GM18507 (cell line): ENCODE measurements at places on chromosomes 3 and 15.

DNA sequence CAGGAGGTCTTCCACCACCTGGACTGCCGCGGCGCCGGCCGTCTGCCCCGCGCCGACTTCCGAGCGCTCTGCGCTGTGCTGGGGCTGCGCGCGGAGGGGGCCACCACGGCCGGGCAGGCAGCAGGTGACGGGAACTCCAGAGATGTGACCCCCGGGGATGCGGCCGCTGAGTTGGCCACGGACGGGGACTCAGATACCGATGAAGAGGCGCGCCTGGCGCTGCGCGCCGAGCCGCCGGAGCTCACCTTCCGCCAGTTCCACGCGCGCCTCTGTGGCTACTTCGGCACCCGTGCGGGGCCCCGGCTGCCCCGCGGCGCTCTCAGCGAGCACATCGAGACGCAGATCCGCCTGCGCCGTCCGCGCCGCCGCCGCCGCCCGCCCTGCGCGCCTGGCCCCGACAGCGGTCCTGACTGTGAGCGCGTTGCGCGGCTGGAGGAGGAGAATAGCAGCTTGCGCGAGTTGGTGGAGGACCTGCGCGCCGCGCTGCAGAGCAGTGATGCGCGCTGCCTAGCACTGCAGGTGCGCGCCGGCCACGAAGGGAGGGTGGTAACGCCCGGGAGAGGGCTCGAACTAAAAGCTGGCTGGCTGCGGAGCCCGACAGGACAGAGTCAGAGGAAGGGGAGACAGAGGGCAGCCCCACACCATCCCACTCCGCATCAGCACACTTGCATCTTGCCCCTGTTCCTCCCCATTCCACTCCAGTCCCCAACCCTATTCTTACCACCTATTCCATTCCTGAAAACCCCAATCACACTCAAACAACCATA lies 885 bp downstream of the EFCC1 start:
- no peak for DNase-seq

DNA sequence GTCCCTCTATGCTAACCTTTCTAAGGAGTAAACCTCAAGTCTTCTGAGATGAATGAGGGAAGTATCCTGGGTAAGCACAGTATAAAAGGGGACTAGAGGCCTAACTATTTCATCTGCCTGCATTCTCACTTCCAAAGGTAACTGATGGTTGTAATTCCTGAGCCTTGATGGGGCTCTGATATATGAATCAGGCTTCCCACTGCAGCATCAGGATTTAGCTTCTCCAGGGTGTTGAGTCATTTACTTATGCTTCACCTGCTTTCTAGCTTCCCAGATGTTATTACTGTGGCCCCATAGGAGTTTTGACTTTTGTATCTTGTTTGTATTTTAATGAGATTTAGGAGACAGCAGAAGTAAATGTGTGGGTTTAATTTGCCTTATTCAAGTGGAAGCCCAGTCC lies 207.3 kb upstream of the EIF1B start:
- DNase-seq: no peak

- DNase-seq: no peak
These were observed 132.2 kb upstream of the BNIP2 start for GRCh38 chr15:59821286-59821685.

- DNase-seq: no peak
These were observed 38.3 kb upstream of the SNRPN start for GRCh38 chr15:24916305-24917009.

- DNase-seq: no peak
These were observed 398.2 kb downstream of the FEZF2 start for GRCh38 chr3:61975199-61975598.

DNA sequence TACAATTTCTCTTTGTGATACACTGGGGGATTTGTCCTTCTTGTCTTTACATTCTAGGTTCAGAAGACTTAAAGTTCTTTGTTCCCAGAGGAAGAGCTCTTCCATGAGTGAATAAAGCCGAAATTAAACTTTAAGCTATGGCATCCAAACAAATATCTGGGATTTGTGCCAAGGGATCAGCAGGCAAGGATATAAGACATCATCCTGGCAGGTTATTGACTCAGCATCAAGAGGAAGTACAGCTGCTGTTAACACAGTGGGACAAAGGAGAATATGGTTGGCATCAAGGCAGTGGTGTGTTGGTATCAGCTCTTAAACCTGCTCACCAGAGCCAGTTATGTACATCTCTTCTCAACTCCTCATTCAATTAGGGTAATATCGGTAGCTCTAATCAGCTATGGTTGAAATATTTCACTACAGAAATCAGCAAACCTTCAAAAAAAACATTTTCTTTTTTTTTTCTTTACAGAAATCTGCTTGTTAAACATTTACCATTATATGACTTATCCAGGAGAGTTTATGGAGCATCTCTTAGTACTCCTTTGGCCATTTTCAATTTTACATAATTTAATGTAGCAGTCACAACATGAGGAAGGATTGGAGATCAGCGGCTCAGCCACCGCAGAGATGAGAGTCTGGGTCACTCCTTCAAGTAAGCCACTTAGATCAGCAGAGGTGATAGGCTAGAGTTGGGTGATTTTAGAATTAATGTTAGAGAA lies 1198.6 kb upstream of the EPHA6 start:
- DNase-seq: no peak

DNA sequence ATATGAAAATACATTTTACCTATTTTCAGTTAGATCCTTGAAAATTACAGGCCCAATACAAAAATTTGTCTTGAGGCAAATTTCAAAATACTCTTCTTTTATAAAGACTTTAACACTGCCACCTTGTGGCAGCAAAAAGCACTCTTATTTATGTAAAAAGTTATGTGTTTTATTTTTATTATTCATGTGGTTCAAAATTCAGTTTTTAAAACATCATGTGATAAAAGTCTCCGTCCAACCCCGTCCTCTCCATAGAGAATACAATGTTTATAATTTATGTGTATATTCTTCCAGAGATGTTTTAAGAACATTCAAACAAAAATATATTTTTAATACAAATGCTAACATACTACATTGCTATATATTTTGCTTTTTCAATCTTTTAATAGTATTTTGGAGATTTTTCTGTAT lies 36.9 kb upstream of the TRIM59 start:
- no peak for DNase-seq

DNA sequence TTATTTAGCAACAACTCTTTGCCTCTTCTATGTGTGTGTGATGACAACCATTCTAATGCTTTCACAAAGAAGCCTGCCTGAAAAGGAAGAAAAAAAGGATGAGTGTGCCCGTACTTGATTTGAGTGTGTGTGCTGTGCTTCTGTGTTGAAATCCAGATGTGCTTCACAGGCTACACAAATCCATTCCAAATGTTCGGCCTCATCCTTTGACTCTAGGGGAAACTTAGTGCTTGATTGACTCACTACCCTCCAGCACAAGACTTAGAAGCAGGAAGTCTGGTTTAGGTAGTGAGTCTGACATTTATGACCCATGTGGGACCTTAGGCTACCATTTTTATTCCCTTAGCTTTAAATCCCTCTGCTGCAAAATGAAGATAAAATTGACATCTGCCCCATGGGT lies 108.8 kb upstream of the PLAAT1 start:
- DNase-seq: no peak

DNA sequence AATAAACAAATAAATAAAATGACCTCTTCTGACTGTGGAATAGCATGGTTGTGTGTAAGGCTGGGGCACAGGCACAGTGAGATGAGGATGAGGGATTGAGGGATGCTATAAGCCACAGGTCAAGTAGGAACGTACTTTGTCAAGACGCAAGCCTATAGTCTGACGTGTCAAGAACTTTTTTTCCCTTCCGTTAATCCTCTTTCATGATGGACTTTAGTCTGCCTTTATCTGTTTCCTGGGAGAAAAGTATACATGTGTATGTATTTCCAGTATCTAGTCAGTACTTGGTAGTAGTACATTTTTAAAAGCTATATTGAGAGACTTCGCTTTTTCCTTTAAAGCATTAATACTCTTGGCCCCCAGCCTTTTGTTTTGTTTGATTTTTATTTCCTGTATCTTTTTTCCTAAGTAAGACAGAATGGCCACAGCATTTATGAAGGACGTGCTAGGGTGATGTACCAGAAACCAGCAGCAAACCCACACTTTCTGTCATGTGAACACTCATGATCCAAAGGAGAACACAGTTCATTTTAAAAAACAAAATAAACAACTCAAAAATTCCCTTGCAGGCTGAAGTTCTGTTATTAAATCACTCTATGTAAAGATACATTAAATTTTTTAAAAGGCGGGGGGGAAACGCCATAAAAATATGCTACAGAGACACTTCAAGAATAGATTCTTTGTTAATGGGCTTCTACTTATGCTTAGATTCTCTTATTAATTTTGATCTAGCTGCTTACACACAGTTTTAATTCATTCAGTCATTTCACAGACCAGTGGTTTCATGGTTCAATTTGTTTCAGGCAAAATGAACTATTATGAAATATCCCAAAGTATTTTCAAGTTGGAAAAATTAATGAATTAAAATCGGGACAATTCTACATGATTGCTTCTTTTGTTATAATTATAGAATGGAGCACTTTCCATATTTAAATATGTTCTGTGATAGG lies 114.7 kb downstream of the SNRK start:
- no peak for DNase-seq

- no peak for DNase-seq
These were observed 91.4 kb downstream of the NFKBIZ start for GRCh38 chr3:101940521-101941317.

DNA sequence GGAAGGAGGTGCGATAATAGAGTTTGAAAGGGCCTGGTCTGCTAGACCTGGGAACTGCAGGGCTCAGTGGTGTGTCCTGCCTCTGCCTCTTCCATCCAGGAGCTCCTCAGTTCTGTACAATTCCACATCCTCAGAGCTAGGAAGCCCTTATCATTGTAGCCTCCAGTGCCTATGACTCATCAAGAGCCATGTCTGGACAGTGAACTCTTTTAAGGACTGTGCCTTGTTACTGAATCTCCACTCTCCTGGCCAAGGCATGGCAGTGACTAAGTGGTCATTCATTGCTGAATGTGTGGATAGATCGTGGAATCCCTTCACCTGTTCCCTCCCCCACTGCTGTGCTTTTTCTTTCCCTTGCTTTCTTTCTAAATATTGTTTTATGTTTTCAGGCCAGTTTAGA lies 2.9 kb downstream of the TIMP4 start:
- no peak for DNase-seq

- DNase-seq: no peak
These were observed 65.6 kb downstream of the GRIP2 start for GRCh38 chr3:14474363-14475081.
